Caki2 (cell line): ENCODE measurements at places on chromosomes 1 and 21. TPM values are rescaled to one million over a fixed set of nuclear protein-coding genes. Genes with fewer than 3 reads are reported as not detected.

GRCh38 chr1:107782217-107782845 is 182.6 kb downstream of the VAV3 start:
- peak; percentile 43 for DNase-seq

GRCh38 chr1:171814692-171815091 is 26.6 kb upstream of the DNM3 start:
- no peak for DNase-seq

- DNase-seq = no peak
These were observed 22.0 kb downstream of the FOXO6 start for GRCh38 chr1:41383094-41383852.

GRCh38 chr1:196538473-196538872 is 69.8 kb downstream of the KCNT2 start:
- DNase-seq = no peak

- DNase-seq = no peak
These were observed 69.4 kb upstream of the ACTRT2 start for GRCh38 chr1:2951856-2952255.

DNA sequence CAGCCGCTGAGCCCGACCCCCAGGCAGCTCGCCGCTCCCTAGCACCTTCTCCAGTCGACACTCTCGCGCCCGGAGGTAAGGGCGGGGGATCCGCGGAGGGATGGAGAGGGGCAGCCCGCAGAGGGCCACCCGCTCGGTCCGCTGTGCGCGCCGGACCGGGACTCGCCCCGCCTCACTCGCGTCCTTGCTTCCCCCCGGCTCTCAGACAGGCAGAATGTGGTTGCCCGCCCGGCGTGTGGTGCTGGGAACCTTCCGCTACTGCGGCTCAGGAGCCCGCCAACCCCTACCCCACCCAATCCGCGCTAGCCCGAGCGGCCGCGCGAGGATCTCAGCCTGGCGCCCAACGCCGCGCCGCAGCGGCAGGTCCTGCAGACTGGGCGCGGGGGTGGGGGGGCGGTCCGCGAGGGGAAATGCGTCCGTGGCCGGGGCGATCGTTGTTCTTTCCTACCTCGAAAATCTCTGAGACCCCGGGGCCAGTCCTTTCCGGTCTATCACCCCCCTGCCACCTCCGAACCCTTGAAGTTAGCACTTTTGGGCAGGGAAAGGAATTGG is 404 bp downstream of the LRRC8C start:
- peak; percentile 69 for DNase-seq

DNA sequence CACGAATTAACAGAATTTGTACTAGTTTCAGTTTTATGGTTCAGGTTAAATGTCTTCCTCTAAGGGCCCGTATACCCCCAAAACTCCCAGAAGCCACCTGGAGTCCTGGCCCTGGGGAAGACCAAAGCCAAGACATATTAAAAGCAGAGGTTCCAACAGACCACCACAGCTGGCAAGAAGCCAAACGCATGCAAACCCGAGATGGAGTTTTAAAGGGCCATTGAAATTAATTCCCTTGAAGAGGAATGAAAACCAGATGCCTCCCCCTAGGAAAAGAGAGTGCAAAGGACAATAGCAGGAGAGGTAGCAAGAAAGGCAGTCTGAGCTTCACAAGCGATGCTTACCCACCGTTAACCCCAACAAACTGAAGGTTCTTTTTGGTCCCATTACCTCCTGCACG is 48.1 kb downstream of the KANK4 start:
- DNase-seq = no peak

GRCh38 chr1:60411591-60411990 is 338.0 kb upstream of the C1orf87 start:
- DNase-seq = no peak

DNA sequence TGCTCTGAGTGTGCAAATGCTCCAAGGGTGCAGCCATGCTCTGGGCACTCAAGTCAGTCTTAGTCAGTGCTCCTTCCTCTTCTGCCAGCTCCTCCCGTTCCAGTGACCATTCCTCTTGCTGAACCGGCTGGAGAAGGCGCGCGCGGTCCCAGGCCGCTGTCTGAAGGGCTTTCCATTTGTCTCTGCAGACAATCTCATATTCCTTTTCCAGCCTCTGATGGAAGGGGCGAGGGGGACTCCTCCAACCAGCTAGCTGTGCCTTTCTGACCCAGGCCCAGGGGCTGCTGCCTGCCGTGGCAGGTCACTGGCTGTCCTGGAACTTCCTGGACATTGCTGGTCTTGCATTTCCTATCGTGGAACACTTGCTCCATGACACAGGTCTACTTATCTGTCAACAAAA is 67.5 kb downstream of the RIPK4 start:
- DNase-seq = no peak

- no peak for DNase-seq
These were observed 5.0 kb upstream of the MRPL24 start for GRCh38 chr1:156745881-156746280.

LCE1E gene
- not detected in 2 replicates for total RNA-seq

GRCh38 chr1:201628490-201628889 is 89.6 kb downstream of the NAV1 start:
- no peak for DNase-seq

GJA5 gene
- total RNA-seq = not detected in 2 replicates

DNA sequence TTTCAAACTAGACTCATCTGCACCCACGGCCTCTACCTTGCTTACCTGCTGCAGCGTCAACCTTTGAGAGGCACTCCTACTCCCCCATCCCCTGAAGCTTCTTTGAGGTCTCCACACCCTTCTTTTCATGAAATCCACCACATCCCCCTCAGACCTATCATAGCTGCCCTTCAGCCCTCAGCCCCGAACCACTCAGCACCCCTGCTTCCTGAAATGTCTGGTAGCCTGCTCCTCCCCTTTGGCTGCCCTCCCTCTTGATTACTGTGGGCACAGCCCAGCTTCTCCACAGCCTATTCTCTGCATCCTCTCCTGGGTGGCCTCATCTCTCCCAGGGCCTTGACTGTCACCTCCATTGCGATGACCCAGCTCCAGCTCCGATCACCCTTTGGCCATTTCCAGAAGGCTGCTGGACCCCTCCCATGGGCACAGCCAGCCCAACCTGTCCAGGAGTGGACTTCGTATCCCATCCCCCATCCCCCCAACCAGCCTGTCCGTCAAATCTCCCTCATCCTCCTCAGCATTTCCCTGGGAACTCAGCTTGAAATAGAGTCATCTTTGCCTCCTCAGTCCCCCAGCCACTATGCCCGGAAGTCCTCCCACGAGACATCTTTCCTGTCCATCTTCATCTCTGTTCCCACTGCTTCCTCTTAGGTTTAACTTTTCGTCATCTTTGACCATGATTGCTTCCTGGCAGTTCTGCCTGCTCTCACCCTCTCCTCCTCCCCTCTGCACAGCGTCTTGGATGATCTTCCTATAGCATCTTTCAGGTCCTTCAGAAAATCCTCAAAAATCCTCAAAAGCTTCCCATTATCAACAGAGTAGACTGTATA is 6.1 kb upstream of the ADORA1 start:
- no peak for DNase-seq

DNA sequence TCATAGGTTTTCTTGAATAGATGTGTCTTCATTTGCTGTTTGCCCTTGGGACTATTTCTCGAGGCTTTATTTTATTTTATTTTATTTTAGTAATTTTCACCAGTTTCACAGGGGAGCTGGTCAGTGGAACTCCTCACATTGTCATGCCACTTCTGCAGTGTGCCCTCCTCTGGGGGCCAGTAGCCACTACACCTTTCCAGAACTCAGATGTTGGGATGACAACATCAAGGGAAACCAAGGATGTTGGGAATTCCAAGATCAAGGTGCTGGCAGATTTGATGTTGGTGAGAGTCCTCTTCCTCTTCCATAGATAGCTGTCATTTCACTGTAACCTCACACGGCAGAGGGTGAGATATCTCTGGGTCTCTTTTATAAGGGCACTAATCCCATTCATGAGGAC is 35.5 kb downstream of the SLC26A9 start:
- DNase-seq = no peak
